ENCODE measurements at places on chromosomes 6 and 20.
A peak's percentile ranks its signal among the peaks of the same experiment; 100 is the strongest.

DNA sequence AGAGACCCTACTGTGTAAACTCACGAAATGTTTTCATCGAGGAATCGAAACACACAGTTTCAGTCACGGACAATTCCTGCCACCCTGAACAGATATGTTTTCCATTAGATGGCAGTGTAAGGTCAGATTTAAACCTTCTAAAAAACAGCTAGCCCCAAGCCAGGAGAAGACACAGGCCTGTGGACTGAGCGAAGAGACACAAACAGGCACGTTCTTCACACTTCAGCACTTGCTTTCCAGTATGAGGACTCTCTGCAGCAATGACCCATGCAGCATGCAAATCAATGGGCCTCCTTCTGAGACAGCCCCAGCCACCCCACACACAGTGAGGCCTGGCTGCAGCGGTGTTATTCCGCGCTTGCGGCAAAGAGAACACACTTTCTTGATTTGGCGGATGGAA, 31.9 kb downstream of the HUS1B start:
- no peaks in the 10 kb centered on the region for H3K36me3 ChIP-seq
- H3K4me1 ChIP-seq: no peaks in the 10 kb centered on the region
- DNase-seq: no peak
- no peaks in the 10 kb centered on the region for H3K27me3 ChIP-seq
- H3K27ac ChIP-seq: no peak overlapping the region

GRCh38 chr6:167841981-167842380, 15.3 kb downstream of the AFDN start:
- no peak overlapping the region for H3K27ac ChIP-seq
- no peak for DNase-seq

GRCh38 chr6:80468398-80468797, 361.9 kb downstream of the BCKDHB start:
- no peak for DNase-seq
- H3K27me3 ChIP-seq: no peaks in the 10 kb centered on the region
- H3K36me3 ChIP-seq: no peaks in the 10 kb centered on the region
- no peak overlapping the region for H3K4me3 ChIP-seq

DNA sequence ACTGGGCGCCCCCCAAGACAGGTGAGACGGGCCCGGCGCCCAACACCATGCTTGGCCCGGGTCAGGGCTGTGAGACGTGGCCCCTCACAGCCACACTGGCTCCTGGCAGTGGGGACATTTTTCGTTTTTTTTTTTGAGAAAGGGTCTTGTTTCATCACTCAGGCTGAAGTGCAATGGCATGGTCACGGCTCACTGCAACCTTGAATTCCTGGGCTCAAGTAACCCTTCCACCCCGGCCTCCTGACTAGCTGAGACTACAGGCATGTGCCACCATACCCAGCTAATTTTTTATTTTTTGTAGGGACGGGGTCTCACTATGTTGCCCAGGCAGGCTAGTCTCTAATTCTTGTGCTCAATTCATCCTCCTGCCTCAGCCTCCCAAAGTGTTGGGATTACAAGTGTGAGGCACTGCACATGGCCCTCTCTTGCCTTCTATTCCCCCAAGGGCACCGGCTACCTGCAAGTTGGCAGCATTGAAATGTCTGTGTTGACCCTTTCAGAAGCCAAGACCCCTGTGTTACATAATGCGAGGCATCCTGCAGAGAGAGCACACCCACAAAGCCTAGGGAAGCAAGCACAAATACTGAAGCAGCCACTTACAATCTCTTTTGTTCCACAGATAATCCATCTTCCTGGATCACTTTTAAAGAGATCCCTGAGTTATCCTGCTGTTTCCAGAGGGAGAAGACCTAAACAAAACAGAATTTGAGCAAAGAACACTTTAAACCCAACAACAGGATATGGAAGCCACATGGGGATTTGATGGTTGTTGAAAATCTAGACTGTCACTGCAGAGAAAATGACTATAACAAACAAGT, 57.5 kb upstream of the SLC4A11 start:
- no peaks in the 10 kb centered on the region for H3K4me1 ChIP-seq
- H3K4me3 ChIP-seq: no peak overlapping the region
- H3K27me3 ChIP-seq: no peaks in the 10 kb centered on the region
- H3K27ac ChIP-seq: no peak overlapping the region

- no peak overlapping the region for H3K4me3 ChIP-seq
- H3K36me3 ChIP-seq: no peaks in the 10 kb centered on the region
- H3K27me3 ChIP-seq: no peaks in the 10 kb centered on the region
- no peak overlapping the region for H3K27ac ChIP-seq
Measured at GRCh38 chr6:74931558-74931957, 274.3 kb downstream of the COL12A1 start.

GRCh38 chr6:2528156-2528555, 222.6 kb downstream of the MYLK4 start:
- H3K4me1 ChIP-seq: no peaks in the 10 kb centered on the region
- H3K27ac ChIP-seq: no peak overlapping the region
- no peak overlapping the region for H3K4me3 ChIP-seq
- no peaks in the 10 kb centered on the region for H3K27me3 ChIP-seq
- no peaks in the 10 kb centered on the region for H3K36me3 ChIP-seq
- DNase-seq: no peak

- H3K4me3 ChIP-seq: no peak overlapping the region
- no peaks in the 10 kb centered on the region for H3K27me3 ChIP-seq
- no peak for DNase-seq
- H3K36me3 ChIP-seq: peaks cover 42% of the 10 kb centered on the region
Measured at GRCh38 chr6:122454673-122455072, 16.9 kb downstream of the SERINC1 start.

GRCh38 chr6:439641-440167, 48.2 kb downstream of the IRF4 start:
- no peak for DNase-seq
- no peaks in the 10 kb centered on the region for H3K4me1 ChIP-seq
- H3K36me3 ChIP-seq: no peaks in the 10 kb centered on the region
- no peaks in the 10 kb centered on the region for H3K27me3 ChIP-seq

DNA sequence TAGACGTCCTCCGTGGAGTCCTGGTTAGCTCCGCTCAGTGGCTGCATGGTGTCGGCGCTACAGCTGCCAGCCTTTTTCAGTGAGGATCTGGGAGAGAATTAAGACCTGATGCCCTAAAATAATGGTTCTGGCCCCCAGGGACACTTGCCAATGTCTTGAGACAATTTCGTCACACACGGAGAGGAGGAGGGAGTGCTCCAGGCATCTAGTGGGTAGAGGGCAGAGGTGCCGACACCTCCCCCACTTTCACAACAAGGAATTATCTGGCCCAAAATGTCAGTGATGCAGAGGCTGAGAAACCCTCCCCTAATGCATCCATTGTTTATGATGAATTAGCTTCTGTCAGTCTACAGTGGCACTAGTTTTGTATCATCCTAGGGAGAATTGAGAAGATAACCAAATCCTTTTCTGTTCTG, 24.4 kb downstream of the TMEM181 start:
- no peak overlapping the region for H3K4me3 ChIP-seq
- no peak overlapping the region for H3K27ac ChIP-seq

- 0 out of 2 replicates have a peak, but pooled peaks cover 3% of the 10 kb centered on the region for H3K27me3 ChIP-seq
- no peak overlapping the region for H3K4me3 ChIP-seq
- no peaks in the 10 kb centered on the region for H3K36me3 ChIP-seq
- no peak overlapping the region for H3K27ac ChIP-seq
- no peak for DNase-seq
- no peaks in the 10 kb centered on the region for H3K4me1 ChIP-seq
Measured at GRCh38 chr20:13147971-13148370, 73.1 kb upstream of the ISM1 start.

DNA sequence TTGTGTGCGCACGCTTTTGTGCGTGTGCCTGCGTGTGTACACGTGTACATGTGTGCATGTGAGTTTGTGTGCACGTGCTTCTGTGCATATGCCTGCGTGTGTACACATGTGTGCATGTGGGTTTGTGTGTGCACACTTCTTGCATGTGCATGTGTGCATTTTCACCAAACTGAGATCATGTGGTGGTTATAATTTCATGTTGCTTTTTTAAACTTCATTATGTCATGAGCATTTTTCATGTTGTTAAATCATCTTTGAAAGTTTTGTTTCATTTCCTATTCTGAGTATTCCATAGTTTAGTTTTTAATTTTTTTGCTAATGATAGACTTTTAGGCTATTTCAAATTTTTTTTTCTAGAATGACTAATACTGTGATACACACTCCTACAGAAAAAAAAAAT, 6.4 kb upstream of the CST3 start:
- H3K27ac ChIP-seq: no peak overlapping the region
- H3K4me1 ChIP-seq: no peaks in the 10 kb centered on the region

GRCh38 chr6:112291161-112291762, 36.9 kb upstream of the LAMA4 start:
- H3K4me1 ChIP-seq: no peaks in the 10 kb centered on the region
- H3K36me3 ChIP-seq: no peaks in the 10 kb centered on the region
- no peaks in the 10 kb centered on the region for H3K27me3 ChIP-seq
- H3K4me3 ChIP-seq: no peak overlapping the region
- DNase-seq: no peak

DNA sequence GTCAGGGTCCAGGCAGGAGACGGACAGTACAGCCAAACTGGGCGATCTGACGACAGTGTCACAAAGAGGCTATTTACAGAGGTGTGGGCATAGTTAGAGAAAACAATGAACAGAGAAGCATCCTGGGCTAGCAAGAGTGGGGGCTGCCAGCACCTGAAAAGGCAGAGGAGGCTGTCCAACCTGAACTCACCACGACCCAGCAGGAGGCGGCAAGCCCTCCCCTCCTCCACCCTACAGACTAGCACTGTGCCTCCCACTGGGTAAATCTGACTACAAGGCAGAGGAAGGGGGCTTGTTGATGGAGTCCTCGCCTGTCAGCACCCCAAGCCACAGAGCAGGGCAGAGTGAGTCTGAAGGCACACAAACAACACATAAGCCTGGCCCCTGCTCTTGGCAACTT, 52.8 kb upstream of the CDYL start:
- no peak overlapping the region for H3K27ac ChIP-seq
- H3K4me1 ChIP-seq: no peaks in the 10 kb centered on the region
- H3K4me3 ChIP-seq: no peak overlapping the region
- no peaks in the 10 kb centered on the region for H3K27me3 ChIP-seq
- H3K36me3 ChIP-seq: no peaks in the 10 kb centered on the region
- no peak for DNase-seq

- H3K4me3 ChIP-seq: no peak overlapping the region
- H3K36me3 ChIP-seq: no peaks in the 10 kb centered on the region
- no peak overlapping the region for H3K27ac ChIP-seq
- no peaks in the 10 kb centered on the region for H3K27me3 ChIP-seq
- no peaks in the 10 kb centered on the region for H3K4me1 ChIP-seq
Measured at GRCh38 chr6:106060167-106060566, 26.0 kb upstream of the PRDM1 start.

- no peak overlapping the region for H3K4me3 ChIP-seq
- no peaks in the 10 kb centered on the region for H3K4me1 ChIP-seq
- no peak for DNase-seq
Measured at GRCh38 chr6:22025468-22026163, 271.2 kb downstream of the PRL start.

DNA sequence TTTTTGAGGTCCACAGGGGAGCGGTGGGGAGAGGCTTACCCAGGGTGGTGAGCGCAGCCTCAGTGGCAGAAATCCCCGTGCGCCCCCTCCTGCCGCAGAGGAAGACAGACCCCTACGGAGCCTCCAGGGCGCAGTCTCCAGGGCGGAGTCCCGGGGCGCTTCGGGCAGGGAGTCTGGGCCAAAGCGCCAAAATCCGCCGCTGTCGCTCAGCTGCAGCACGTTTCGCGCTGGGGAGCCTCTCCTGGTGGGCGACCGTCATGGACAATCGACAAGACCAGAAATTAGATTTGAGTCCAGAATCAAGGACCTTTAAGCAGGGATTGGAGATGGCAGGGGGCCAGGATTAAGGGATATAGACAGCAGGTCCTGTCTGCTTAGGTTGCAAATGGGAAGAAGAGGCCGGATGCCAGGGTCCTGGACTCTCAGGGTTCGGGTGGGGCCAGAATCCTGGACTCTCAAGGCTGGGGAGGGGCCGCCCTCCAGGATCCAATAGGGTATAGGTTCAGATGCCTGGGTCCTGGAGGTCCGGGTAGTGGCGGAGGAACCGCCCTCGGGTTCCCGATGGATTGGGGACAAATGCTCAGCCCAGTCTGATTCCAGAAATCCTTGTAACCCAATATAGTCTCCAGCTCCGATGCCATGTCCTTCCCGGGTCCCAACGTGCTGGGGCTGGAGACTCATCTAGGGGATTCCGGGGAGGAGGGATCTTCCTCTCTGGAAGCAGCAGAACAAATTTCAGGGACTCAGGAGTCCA, 7.9 kb upstream of the HLA-E start:
- no peaks in the 10 kb centered on the region for H3K36me3 ChIP-seq
- H3K27me3 ChIP-seq: peaks cover 26% of the 10 kb centered on the region
- DNase-seq: no peak
- no peak overlapping the region for H3K27ac ChIP-seq
- H3K4me3 ChIP-seq: peak overlapping the region; percentile 46

DNA sequence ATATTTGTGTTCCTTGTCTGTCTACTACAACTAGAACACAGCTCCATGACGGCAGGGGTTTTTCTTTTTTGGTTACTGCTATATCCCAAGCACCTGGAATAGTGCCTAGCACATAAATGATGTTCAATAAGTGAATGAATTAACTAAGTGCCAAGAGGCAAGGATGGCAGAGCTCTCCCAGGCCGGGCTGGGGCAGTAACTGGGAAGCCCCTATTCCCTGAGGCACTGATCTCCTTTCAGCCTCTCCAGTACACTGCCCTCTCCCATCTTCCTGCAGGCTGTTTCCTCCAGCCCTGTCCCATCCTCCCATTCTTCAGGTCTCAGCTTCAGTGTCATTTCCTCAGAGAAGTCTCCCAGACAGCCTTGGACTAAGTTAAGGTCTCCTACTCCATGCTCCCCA, 29.0 kb upstream of the SPDEF start:
- no peak for DNase-seq
- H3K27me3 ChIP-seq: no peaks in the 10 kb centered on the region
- H3K4me1 ChIP-seq: no peaks in the 10 kb centered on the region
- no peak overlapping the region for H3K27ac ChIP-seq
- H3K36me3 ChIP-seq: no peaks in the 10 kb centered on the region
- no peak overlapping the region for H3K4me3 ChIP-seq

- H3K4me1 ChIP-seq: no peaks in the 10 kb centered on the region
- no peak overlapping the region for H3K4me3 ChIP-seq
- no peak overlapping the region for H3K27ac ChIP-seq
- H3K27me3 ChIP-seq: no peaks in the 10 kb centered on the region
Measured at GRCh38 chr20:40728996-40729395, 40.0 kb upstream of the MAFB start.

- no peaks in the 10 kb centered on the region for H3K27me3 ChIP-seq
- no peaks in the 10 kb centered on the region for H3K36me3 ChIP-seq
- H3K4me1 ChIP-seq: no peaks in the 10 kb centered on the region
- DNase-seq: no peak
Measured at GRCh38 chr6:101689695-101690094, 296.2 kb downstream of the GRIK2 start.

GRCh38 chr6:152637296-152638047, at the start of gene SYNE1:
Gene SYNE1 (minus strand): TSS chr6:152637362. CDS start chr6:152628331, 9,031 bp downstream.
- no peak for DNase-seq
- peaks cover 11% of the 10 kb centered on the region for H3K27me3 ChIP-seq
- peaks cover 3% of the 10 kb centered on the region for H3K4me1 ChIP-seq
- H3K36me3 ChIP-seq: no peaks in the 10 kb centered on the region
- no peak within 1 kb of the TSS for H3K27ac ChIP-seq

Data from Panc1 (cell line).